ENCODE measurements at places on chromosomes 2 and 18.

DNA sequence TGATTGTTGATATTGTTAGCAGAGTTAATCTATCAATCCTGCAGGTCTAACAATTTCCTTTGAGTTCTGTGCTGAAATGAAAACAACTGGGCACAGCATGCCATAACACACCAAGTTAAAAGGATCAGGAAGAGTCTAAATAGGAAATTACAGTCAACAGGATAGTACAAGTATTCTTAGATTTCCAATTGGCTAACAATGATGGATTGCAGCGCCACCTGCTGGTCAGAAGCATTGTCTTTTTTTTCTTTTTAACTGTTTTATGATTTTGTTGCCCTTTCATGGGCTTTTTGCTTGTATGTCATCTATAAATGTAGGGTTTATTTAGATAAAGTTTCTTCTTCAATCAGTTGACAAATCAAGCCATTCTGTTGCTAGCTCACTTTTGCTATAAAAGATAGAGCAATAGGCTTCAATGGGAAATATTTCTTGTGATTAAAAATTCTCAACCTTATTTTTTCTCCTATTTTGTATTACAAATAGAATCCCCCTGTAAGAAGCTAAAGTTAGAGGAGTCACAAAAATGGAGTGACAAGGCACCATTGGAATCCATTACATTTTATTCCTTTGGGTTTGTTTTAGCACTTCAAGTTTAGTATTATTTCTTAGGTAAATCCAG is 40.8 kb upstream of the RPRM start:
- no peak overlapping the region for H3K4me3 ChIP-seq
- peak; percentile 18 for DNase-seq
- no peaks in the 10 kb centered on the region for H3K36me3 ChIP-seq

GRCh38 chr2:9244985-9245544 is 38.5 kb downstream of the ASAP2 start:
- H3K27ac ChIP-seq: no peak overlapping the region
- DNase-seq: no peak
- no peak overlapping the region for H3K4me3 ChIP-seq
- no peaks in the 10 kb centered on the region for H3K4me1 ChIP-seq

DNA sequence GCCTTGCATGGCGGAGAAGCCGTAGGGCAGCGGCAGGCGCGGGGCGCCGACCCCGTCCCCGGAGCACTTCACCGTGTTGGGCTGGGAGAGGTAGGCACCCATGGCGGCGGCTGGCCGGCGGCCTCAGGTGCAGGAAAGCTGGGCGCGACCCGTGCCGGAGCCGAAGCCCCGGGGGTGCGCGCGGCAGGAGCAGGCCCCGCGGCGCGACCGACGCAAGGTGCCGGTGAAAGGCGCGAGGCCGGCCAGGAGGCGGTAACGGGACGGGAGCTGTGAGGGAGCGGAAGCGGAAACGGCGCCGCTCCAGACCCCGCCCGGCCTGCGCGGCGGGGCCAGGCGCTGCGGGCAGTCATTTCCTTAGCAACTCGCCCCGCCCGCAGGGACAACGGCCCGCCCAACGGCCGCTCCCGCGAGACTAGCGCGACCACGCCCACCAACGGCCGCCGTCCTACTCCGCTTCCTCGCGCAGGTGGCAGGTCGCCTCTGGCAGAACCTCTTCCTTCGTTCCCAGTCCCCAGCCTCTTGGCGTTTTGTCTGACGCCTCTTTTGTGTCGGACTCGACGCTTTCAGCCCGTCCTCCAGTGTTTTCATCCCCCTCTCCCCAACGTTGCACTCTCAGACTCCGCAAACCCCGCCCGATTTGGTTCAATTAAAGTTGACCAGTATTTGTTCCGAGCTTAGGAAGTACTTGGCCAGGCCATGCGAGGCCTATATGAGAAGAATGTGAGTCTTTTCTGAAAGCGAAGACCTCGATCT is at the start of gene PPM1G:
Gene PPM1G (minus strand): TSS at position 271 of the 753 bp plus-strand sequence. CDS start 169 bp downstream, at position 102.
- peak within 1 kb of the TSS; percentile 93 for H3K27ac ChIP-seq
- H3K4me3 ChIP-seq: peak within 1 kb of the TSS; percentile 94
- peak; percentile 98 for DNase-seq
- H3K4me1 ChIP-seq: peaks cover 23% of the 10 kb centered on the region

- no peak overlapping the region for H3K27ac ChIP-seq
- H3K4me1 ChIP-seq: no peaks in the 10 kb centered on the region
- no peaks in the 10 kb centered on the region for H3K36me3 ChIP-seq
- DNase-seq: no peak
- H3K4me3 ChIP-seq: no peak overlapping the region
- H3K27me3 ChIP-seq: no peaks in the 10 kb centered on the region
Measured at GRCh38 chr18:12061685-12062084, 32.0 kb upstream of the ANKRD62 start.

- H3K27me3 ChIP-seq: no peaks in the 10 kb centered on the region
- no peak overlapping the region for H3K4me3 ChIP-seq
- DNase-seq: no peak
- peaks cover 16% of the 10 kb centered on the region for H3K4me1 ChIP-seq
- no peak overlapping the region for H3K27ac ChIP-seq
Measured at GRCh38 chr2:70746094-70746974, 21.7 kb downstream of the ADD2 start.
